NCI-H526 treated with DMSO at 0.1 percent for 48 hours (cell line): ENCODE measurements at places on chromosomes 7 and 10.

DNA sequence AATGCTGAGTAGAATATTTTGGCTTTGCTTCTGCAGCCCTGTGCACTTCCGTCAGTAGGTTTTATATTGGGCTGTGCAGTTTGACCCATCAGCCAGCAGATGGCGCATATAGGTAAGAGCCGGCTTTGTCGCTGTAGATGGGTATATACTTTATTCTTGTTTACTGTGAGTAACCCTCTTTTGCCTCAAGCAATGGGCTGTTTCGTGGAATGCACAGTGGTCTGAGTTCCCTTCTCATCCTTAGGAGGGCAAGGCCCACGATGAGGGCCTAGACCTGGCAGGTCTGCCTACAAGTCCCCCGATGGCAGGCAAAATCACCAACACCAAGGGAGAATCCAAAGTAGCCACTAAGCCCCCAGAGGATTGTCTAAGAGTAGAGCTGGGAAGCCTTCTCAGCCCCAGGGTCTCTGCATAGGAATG lies 1002.9 kb upstream of the KCND2 start:
- DNase-seq, result peak; percentile 75

GRCh38 chr10:115947104-115947503 lies 325.9 kb downstream of the GFRA1 start:
- DNase-seq, result no peak

DNA sequence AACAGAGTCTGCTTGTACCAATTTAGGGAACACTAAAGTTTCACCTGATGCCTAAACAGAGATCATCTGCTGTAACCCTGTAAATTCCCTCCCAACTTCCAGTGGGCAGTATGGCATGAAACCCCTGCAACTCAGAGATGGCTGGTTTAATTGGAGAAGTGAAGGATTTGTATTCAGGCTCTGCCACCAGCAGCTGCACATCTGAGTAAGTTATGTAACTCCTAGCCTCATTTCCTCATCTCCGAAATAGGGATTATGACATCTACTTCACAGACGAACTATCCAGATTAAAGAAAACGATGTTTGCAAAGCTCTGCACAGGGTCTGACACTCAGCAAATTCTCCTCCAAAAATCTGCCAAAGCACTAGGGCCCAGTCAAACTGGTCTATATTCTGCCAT lies 493.0 kb downstream of the KCNMA1 start:
- no peak for DNase-seq

GRCh38 chr7:122550545-122550944 lies 148.4 kb downstream of the RNF133 start:
- DNase-seq, result no peak

DNA sequence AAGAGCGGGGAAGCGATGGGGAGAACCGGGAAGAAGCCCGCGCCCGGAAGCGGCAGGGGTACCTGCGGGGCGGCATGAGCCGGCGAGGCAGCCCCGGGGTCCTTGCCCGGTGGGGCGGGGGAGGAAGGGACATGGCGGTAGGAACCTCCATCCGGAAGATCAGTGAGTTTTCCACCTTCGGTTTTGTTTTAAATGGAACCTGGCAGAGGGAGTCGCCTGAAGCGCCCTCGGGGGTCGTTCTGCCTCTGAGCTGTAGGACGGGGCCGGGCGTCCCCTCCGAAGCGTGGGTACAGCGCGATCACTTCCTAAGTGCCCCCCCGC lies 471 bp downstream of the PFKP start:
- no peak for DNase-seq

DNA sequence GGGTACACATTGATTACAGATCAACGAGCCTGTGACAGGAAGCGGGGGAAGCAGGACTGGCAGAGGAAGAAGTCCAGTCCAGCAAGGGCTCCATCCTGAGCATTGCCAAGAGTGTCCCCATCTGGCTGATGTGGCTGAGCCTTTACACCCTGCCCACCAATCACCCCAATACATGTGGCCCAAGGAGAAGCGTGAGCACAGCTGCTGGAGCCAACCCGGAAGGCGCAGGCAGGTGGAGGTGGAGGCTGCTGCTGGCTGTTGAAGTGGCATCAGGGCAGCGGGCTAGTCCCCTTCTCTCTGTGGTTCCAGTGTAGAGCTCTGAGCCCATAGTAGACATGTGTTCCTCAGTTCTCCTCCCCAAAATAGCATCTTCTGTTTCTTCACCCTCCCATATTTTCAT lies 6.8 kb upstream of the AMPH start:
- DNase-seq, result no peak

DNA sequence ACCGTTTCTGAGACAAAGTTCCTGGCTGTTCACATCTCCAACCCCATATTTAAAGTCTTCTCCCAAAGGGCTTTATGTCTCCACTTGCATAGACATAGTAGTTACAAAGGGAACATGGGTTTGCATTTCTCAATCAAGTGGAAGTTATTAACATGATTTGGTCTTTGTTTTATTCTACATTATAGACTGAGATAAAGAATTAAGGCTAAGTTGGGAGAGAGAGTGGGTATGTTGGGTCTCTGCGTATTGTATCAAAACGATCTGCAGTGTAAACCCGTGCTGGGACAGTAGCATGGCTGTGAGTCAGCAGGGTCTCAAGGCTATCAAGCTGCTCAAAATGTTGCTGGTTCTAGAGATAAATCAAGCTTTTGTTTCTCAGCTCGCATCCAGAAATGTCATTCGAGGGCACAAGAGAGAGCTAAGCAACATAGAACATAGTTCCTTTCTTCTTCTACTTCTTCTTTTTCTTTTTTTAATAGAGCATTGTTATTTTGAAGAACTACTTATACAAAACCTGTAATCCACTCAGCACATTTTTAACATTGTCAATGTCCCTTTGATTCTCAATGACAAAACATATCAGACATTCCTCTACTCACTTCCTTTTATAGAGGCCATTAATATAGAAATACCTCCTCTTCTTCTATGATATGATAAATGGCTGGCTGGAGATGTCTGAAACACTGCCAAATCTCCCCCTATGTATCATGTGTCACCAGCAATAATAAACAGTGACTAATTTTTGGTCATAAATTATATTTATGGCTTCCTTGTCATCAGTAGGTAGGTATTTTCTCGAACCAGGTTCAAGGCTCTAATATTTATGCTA lies 34.5 kb upstream of the RHOBTB1 start:
- DNase-seq, result no peak

DNA sequence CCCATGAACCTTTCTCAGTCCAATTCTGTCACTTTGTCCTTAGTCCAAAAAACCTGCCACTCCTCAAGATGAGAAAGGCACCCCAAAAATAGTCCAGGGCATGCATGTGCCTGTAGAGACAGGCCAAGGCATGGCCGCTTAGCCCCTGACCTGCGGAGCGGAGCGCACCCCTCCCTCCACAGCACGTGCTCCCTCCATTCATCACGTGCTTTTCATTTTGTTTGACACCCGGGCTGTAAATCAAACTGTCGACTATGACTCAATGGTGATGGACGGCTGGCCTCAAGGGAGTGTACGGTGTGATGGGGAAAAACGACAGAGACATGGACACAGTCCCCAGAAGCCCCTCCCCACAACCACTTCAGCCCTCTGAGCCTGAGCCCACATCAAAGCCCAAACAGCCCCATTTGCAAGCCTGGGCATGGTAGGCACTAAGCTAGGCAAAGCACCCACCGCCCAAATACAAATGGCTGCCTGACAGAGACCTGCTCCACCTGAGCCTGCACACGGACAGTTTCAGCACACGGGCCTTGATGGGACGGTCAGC lies 90.6 kb downstream of the ZRANB1 start:
- DNase-seq, result no peak

- no peak for DNase-seq
Measured at GRCh38 chr10:112985690-112986543, 35.9 kb downstream of the TCF7L2 start.

- no peak for DNase-seq
Measured at GRCh38 chr7:116560021-116560970, 35.5 kb downstream of the CAV1 start.

- no peak for DNase-seq
Measured at GRCh38 chr10:97372233-97372875, 28.8 kb downstream of the RRP12 start.

DNA sequence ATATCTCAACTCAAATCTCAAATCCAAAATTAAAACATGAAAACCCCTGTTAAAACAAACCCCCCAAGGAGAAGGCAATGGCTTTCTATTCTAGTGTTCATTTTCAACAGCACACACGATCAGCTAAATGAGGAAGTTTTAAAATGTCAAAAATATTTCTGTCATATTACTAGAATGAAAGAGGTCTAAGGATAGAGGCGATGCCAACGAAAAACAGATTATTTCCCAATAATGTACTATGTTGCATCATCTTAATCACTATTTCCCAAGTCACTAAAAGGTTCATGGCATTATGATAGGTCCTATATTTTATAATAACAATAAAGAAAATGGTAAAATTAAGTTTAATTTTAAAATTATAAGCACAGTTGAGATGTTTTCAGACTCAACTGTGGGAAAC lies 10.1 kb downstream of the CNOT4 start:
- DNase-seq, result no peak

DNA sequence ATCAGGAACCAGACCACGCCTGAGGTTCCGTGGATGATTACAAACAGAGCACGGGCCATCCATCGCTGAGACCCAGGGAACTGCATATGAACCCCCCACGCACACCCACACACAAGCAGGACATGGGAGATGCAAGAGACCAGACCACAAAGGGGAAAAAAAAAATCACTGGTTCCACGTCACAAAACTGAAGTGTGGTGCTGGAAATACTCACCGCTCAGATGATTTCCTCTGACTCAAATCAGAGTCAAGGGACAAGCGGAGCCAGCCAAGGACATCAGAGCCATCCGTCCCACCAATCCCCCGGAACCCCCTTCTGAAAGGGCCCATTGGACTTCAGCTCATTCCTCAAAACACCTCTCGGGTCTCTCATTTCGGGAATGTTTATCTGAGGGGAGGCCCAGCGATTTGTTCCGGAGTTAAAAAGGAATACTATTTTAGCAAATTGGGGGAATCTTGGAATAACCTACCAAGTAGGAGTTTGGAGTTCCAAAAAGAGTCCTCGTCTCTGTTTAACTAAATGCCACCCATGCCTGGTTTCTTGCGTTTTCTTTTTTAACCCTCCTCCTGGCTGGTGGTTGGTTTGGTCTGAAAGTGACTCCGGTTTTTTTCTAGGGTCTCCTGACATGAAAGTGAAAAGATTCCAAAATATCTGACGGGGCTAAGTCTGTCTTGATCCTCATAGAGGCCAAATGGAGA lies 15.0 kb downstream of the SNX8 start:
- no peak for DNase-seq

GRCh38 chr7:64869912-64870562 lies 33.0 kb upstream of the ZNF273 start:
- DNase-seq, result no peak

DNA sequence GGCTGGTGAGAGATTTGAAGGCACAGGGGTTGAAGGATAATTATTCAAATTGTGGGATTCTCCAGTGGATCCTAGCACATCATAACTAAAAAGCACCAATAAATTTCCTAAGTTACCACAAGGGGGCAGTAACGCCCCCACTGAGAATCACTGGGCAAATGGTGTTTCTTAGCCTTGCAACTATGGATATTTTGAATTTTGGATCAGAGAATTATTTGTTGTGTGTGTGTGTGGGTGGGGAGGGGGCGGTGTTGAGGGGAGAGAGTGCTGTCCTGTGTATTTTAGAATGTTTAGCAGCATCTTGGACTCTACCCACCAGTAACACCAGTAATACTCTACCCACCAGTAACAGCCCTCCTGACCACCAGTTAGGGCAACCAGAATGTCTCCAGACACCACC lies 63.3 kb upstream of the PRKG1 start:
- no peak for DNase-seq
